ENCODE measurements at places on chromosomes 6 and 20.

GRCh38 chr20:36736451-36737182 lies 9.3 kb downstream of the NDRG3 start:
- DNase-seq = no peak

DNA sequence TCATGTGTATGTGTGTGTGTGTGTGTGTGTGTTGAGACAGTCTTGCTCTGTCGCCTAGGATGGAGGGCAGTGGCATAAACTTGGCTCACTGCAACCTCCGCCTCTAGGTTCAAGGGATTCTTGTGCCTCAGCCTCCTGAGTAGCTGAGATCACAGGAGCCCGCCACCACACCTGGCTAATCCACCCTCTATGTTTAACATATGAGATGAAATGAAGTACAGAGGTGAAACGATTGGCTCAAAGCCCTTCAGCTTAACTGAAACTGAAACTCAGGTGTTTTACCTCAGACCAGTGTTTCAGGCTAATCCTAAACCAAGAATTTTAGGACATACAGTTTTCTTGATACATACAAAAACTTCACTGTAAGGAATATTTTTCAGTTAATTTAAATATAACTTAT lies 167.3 kb downstream of the KCNQ5 start:
- no peak for DNase-seq

DNA sequence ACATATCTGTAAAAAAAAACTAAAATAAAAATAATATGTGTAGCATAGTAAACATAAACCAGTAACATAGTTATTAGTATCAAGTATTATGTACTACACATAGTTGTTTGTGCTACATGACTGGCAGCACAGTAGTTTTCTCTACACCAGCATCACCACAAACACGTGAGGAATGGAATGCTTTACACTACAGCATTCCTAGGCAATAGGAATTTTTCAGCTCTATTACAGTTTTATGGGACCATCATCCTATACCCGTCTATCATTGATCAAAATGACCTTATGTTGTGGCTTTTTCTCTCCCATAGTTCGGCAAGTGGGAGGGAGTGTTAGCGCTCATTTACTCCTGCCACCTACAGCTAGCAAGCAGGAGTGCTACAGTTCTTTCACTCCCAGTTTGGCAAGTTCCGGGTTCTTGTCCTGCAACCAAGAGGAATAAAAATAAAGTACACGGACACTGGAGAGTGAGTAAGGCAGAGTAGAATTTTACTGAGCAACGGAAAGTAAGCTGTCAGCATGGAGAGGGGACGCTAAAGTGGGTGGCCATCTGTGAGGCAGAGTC lies 196.8 kb upstream of the HSF2 start:
- DNase-seq = no peak

GRCh38 chr20:32028647-32029372 lies 18.6 kb downstream of the CCM2L start:
- DNase-seq = no peak

GRCh38 chr20:61546641-61547040 lies 294.6 kb downstream of the CDH4 start:
- DNase-seq = no peak

DNA sequence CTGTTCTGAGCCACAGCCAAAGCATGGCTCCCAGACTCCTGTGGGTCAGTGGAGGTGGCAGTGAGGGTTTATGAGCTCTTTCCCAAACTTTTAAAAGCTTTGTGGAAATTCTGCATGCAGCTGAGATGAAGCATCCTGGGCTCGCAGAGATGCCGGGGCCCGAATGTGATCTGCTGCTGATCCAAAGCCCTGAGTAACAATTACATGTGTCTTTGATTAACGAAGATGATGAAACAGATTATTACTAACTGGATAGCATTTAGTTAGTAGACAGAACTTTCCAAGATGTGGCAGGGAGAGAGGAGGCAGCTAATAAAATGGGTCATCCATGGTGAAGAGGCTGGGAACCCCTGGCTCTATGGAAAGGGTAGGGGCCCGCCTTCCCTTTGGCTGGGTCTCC lies 43.9 kb upstream of the MDFI start:
- DNase-seq = no peak

GRCh38 chr6:70636596-70636995 lies 31.1 kb upstream of the SMAP1 start:
- DNase-seq = no peak

GRCh38 chr20:47757145-47758035 lies 27.9 kb downstream of the SULF2 start:
- no peak for DNase-seq

- DNase-seq = no peak
These were observed 11.4 kb downstream of the PLCB1 start for GRCh38 chr20:8143474-8143873.

- no peak for DNase-seq
These were observed 126.2 kb downstream of the IMPG1 start for GRCh38 chr6:75946146-75946831.

DNA sequence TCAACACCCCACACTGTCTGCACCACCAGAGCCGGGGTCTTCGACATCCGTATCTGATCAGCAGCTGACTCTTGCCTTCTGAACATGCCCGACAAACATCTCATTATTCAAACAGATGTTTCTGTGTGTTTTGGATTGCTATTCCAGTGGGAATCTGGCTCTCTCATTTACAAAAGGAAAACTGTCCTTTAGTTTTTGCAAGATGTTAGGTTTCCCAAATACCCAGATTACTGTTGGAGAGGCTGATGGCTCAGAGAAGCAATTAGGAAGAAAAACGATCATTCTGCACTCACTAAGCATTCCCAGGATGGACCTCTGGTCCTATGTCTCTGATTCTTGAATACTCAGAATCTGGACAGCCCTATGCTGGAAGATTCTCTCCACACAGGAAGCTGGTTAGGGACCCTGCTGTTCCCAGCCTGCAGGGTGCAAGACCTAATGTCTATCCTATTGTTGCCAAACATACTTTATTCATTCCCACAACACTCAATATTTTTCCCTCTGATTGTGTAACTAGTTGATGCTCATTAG lies 532.9 kb downstream of the CDH26 start:
- DNase-seq = no peak

GRCh38 chr20:16438100-16438499 lies 135.1 kb downstream of the KIF16B start:
- no peak for DNase-seq

DNA sequence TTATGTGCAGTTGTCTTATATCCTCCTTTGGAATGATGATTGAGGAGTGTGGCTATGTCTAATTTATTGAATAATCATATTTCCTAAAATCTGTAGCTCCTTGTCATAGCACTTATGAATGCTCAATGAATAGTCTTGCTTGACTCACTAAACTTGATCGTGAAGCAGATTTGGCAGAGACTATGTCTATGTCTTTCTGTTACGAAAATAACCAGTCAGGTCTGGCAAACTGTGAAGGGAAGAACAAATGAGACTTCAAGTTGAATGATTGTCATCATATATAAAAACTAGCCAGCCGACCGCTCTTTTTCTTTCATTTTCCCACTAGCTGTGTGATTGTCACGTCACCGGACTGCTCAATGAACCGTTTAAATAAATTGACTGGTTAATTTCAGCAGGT lies 1303.9 kb upstream of the GJE1 start:
- no peak for DNase-seq

GRCh38 chr20:59880198-59880597 lies 53.2 kb downstream of the SYCP2 start:
- DNase-seq = no peak

- DNase-seq = no peak
These were observed 144.7 kb downstream of the QRSL1 start for GRCh38 chr6:106773996-106774629.

GRCh38 chr6:83252719-83253118 lies 59.6 kb downstream of the RWDD2A start:
- DNase-seq = no peak

- no peak for DNase-seq
These were observed 17.9 kb downstream of the CHMP4B start for GRCh38 chr20:33828967-33829560.

DNA sequence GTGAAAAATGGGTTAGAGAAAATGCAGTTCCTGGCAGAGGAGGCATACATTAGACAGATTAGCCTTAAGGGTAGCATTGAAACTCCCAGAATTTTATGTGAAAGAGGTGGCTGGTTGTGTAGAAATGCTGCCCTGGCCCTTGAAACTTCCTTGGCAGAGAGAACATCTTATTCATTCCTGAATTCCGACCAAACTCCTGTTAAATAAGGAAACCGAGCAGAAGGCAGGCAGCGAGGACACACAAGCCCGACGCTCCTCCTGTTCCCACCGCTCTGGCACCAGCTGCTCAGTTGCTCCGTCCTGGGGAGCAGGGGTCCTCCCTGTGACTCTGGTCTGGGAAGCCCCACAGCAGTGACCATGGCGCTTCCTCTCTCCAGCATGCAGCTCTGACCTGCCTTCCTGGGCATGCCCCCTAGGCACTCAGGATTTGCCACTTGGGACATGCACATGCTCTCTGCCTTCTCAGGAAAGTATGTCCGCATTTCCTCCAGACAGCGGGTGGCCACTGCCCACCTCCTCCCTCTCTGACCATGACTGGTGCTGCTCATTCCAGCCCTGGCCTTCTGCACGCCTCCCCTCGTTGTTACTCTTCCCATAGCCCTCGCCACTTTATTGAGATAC lies 35.2 kb upstream of the CLDN20 start:
- DNase-seq = no peak

DNA sequence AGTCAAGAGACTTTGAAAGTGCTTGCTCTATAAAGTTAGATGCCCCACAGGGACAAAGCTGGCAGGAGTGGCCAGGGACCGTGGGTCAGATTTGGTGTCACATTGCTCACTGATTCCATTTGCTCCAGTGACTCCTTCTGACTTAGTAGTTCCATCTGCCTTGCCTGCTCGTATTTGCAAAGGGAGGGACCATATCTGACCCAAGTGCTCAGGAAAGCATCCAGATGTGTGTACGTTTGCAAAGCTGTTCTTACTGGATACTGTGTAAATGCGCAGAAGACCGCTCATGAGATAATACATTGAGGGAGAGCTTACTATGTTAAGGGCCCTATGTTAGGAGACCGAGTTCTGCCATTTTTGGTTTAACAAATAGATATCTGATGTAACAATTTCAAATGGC lies 21.2 kb upstream of the CCN6 start:
- no peak for DNase-seq

Data from NAMALWA (cell line).